ENCODE measurements at places on chromosomes 16 and 17.
A peak's percentile ranks its signal among the peaks of the same experiment; 100 is the strongest.

GRCh38 chr17:19991252-19991885, 13.7 kb upstream of the AKAP10 start:
- no peak for DNase-seq

DNA sequence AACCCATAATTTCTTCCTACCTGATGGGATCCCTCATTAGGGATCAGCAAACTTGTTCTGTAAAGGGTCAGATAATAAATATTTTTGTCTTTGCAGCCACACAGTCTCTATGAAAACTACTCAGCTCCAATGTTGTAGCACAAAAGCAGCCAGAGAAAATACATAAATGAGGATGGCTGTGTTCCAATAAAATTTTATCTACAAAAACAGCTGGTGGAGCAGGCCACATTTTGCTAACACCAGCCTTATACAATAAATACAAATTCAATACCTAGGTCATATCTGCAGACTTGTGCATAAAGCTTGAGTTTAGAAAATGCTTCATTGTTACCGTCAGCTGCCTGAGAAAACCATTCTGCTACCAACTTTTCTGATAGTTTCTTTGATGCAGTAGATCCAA, 38.4 kb upstream of the INTS2 start:
- no peak for DNase-seq

- DNase-seq = no peak
These were observed 119.2 kb upstream of the PMFBP1 start for GRCh38 chr16:72291121-72291520.

- DNase-seq = no peak
These were observed 15.0 kb downstream of the TOP2A start for GRCh38 chr17:40402668-40403067.

DNA sequence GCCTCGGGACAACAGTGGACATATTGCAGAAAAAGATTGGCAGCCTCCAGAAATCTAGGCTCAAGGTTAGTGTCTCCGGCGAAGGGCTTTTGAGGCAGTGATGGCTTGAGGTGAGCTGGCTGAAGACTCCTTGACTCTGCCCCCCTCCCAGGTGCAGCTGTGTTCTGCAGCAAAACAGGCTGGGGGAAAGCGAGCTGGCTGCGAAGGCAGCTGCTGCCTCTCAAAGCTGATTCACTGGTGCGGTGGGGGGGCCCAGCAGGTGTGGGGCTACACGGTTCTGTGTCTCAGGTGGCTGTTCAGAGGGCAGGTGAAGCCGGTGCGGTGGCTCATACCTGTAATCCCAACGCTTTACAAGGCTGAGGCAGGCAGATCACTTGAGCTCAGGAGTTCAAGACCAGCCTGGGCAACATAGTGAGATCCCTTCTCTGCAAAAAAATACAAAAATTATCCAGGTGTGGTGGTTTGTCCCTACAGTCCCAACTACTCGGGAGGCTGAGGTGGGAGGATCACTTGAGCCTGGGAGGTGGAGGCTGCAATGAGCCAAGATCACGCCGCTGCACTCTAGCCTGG, 22.9 kb downstream of the C16orf96 start:
- DNase-seq = no peak

GRCh38 chr16:11398851-11399250, 53.6 kb downstream of the RMI2 start:
- DNase-seq = no peak

DNA sequence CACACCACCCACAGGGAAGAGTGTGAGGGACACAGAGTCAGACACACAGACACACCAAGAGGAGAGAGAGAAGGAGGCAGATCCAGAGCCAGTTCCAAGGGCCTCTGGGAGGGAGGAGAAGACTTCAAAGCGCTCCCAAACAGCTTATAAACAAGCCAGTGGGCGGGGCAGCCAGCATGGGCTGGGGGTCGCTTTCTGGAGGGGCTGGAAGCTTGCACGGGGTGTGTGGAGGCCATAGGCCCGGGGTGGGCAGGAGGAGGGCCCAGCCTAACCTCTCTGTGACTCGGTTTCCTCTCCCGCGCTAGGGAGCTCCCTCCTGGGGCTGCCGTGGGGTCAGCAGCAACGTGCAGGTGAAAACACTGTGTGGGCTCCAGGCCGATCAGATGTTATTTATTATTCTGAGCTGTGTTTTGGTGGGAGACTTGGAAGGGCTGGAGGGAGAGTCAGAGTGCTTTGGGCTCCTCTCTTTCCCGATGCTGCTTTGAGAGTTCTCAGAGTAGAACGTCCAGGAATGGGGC, 2.5 kb upstream of the WFIKKN2 start:
- DNase-seq = no peak

DNA sequence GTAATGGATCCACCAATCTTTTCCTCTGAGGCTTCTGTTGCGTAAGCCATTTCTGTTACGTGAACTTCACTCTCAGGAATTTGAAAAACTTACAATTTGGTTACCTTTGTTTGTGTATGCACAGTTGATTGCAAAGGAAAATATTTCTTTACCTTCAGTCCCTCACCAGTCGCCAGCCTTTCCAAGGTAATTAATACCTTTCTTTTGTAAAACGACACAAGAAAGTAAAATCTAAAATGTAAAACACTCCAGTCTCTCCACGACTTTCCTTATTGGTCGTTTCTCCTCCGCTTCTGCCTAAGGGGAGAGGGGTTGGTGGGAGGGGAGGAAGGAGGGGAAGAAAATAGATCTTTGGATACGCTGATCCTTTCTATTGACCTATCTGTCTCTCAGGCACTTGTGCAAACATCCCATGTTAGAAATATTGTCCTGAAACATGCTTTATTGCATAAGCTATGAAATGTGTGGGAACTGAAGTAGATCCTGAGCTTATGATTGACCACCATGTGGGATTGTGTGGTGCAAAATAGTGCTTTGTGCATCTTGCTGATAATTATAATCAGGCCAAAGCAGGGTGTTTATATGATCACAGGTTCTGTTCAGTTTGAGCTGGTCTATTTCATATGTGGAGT, 32.4 kb upstream of the EFCAB13 start:
- DNase-seq = no peak

GRCh38 chr17:61728297-61728836, 135.0 kb downstream of the BRIP1 start:
- DNase-seq = no peak

DNA sequence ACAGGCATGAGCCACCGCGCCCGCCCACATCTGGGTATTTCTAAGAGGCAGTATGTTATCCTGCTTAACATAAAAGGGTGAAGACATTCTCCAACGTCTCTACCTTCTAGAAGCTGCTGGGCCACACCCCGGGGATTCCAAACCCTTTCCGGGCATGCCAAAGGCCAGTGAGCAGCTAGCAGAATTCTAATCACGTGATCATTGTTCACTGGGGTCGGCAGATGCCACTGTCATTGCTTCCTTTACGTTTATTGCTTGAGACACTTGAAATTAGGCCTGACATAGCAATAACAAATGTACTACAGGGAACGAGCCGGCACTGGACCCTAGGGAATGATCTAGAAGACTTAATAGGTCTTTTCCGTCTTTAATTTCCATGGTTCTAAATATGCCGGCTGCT, 141.2 kb upstream of the ZFHX3 start:
- DNase-seq = no peak

DNA sequence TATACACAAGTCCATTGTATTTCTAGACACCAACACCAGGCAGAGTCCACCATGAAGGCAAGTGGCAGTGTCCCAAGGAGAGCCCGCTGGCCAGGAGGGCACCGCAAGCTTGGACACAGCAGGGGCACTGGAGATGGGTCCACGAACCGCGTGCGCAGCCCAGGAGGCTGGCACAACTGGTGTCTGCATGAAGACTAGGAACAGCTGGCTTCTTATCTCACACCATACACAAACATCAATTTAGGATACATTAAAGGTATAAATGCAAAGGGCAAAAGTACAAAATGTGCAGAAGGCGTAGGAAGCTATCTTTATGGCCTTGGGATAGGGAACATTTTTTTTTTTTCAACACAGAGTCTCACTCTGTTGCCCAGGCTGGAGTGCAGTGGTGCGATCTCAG, 52.4 kb downstream of the ANKRD11 start:
- no peak for DNase-seq

- no peak for DNase-seq
These were observed 176.9 kb upstream of the GSE1 start for GRCh38 chr16:85436207-85436606.

DNA sequence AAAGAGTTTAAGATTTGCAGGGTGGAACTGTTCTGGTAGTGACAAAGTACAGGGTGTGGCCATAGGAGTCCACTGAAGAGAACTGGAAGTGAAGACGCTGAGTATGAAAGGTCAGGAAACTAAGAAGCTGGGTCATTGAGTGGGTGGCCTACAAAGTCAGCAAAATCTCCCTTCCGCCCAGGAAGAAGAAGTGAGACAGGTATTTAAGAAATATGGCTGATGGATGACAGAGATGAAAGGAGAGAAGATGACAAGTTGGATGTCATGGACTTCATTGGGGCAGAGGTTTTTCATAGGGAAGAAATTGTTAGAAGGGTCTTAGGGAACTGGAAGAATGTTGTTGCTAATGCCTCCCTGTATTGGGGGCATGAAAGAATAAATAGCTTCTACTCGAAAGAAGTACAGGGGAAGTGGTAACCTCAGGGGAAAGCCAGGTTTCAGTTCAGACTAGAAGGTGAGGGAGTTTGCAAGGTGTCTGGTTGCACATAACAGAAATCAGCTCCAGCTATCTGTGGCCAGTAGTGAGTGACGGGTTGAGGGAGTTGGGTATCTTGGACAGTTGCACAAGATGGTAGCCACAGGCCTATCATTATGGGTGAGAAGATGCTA, 33.6 kb upstream of the MED13 start:
- no peak for DNase-seq

DNA sequence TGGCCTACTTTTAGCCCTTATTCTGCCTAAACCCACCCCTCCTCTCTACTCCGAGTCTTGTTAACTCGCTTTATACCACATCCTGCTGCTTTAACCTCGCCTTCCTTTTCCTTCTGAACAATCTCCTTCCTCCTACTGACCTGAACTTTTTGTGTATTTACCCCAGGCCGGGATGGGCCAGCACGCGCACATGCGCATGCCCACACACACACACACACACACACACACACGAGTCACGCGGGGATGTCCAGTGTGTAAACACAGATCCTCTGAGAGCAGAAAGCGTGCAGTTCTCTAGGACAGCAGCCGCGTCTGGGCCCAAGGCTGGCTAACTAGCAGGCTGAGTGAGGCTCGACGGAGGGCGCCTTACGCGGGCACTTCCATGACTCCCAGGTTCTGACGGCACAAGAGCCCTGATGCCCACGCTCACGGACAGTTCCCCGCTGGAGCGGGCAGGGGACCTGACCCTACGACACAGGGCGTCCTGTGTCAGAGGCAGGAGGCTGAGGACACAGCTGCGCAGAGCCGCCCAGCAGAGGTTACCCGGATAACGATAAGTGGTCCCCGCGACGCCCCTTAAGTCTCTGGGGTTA, 610 bp downstream of the PIK3R5 start:
- DNase-seq = peak; percentile 34

DNA sequence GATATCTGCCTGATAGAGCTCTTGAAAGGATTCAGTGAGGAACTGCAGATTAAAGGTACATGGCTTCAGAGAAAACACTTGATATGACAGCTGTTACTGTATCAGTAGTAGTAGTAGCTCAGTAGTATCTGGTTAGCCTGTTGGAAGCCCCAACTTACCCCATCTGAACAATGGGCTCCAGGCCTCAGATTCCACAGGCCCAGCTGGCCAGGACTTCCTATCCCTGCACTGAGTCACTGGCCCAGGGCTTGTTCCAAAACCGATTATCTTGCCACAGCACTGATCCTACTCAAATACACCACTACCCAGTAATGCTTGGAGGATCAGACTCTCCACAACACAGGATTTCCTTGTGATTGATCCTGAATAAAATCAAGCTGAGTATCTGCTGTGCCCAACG, 32.6 kb downstream of the DCUN1D3 start:
- DNase-seq = no peak

DNA sequence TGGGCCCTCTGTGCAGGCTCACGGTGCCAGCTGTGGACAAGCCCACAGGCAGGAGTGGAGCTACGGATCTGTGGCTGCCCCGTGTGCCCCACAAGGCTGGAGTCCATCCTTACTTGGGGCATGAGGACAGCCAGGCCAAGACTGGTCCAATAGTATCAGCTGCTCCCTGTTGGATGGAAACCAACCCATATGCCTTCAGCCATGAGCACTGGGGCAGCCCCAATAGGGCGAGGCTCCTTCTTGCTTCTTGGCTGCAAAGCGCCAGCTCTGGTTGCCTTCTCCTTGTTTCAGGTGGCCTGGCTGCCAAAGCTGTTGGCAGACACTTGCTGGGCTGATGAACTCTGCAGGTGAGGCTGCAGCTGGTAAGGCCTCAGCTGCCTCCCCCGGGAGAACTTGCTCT, 188.0 kb downstream of the ENGASE start:
- DNase-seq = no peak

DNA sequence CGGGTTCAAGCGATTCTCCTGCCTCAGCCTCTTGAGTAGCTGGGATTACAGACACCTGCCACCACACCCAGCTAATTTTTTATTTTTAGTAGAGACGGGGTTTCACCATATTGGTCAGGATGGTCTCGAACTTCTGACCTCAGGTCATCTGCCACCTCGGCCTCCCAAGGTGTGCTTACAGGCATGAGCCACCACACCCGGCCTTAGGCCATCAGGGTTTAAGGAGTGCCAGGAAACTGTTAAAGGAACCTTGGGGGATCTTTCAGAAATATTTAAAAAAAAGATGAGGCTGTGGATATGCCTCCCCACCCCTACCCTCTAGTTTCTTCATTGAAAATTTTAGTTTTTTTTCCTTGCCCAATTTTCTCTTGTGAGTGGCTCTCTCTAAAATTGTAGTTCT, 31.4 kb upstream of the UBE2G1 start:
- DNase-seq = no peak

- DNase-seq = no peak
These were observed 41.0 kb downstream of the PAFAH1B1 start for GRCh38 chr17:2634361-2634960.

- DNase-seq = no peak
These were observed 27.4 kb downstream of the IL21R start for GRCh38 chr16:27429330-27429871.

- peak; percentile 58 for DNase-seq
These were observed 10.1 kb upstream of the CA4 start for GRCh38 chr17:60139438-60140285.

GRCh38 chr16:85733155-85733838, 17.6 kb downstream of the C16orf74 start:
- DNase-seq = no peak

DNA sequence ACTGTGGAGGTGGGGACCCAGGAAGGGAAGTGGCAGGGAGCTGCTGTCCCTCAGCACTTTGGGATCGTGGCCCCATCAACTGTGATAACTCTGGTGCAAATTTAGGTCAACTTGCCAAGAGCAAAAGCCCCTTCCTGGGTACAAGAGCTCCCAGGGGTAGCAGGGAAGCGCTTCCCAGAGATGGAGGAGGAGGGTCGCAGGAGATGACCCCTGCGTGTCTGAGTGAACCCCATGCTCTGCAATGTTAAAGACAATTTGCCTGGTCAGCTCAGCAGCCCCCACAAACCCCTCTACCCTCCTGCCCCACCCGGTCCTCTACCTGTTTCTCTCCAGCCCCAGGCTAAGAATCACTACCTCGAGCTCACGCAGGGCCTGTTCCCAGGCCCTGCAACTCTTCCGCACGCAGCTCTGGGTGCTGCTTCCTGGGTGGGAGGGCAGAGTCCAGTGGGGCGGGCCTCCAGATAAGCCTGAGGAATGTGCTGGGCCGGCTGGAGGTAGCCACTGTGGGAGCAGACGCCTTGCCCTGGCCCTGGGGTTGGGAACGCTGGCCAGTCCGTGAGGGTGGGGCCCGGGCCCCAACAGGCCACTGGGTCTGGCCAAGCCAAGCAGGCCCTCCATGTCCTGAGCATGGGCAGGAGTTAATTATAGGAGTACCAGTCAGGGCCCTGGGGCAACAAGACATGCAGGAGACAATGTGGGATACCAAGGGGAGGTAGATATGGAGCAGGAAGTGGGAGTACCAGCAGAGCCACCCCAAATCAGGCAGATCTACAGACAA, 6.1 kb downstream of the DOK4 start:
- no peak for DNase-seq

- no peak for DNase-seq
These were observed 18.1 kb upstream of the ABCA9 start for GRCh38 chr17:69078864-69079263.

All from effector CD4-positive, alpha-beta T cell (primary cell).